Renal cortical epithelial cell (primary cell): ENCODE measurements at places on chromosomes 13 and 19. TPM values are rescaled to one million over a fixed set of nuclear protein-coding genes. Genes with fewer than 3 reads are reported as not detected.

The SMIM44 gene
- total RNA-seq = 2.1 TPM in 1 of 2 replicates, not detected in the other

The HSPB6 gene
- 0.52 and 0.65 TPM in 2 replicates for total RNA-seq

The DCAF15 gene
- 10.9 and 15.0 TPM in 2 replicates for total RNA-seq

The GFY gene
- total RNA-seq = not detected in 2 replicates

The ZIC5 gene
- not detected in 2 replicates for total RNA-seq

The SPRED3 gene
- total RNA-seq = 0.17 and 1.4 TPM in 2 replicates

The SHC2 gene
- 1.0 and 5.1 TPM in 2 replicates for total RNA-seq

The SIX5 gene
- 6.3 and 12.9 TPM in 2 replicates for total RNA-seq

The ZNF709 gene
- 5.2 and 8.1 TPM in 2 replicates for total RNA-seq

The NCR1 gene
- not detected in 2 replicates for total RNA-seq
